Natural killer cell (primary cell): ENCODE measurements at places on chromosomes 12 and 14.

GRCh38 chr12:943051-943450, 6.4 kb downstream of the RAD52 start:
- no peak overlapping the region for H3K27ac ChIP-seq
- peaks cover 3% of the 10 kb centered on the region for H3K36me3 ChIP-seq
- H3K4me3 ChIP-seq, result no peak overlapping the region
- DNase-seq, result no peak

DNA sequence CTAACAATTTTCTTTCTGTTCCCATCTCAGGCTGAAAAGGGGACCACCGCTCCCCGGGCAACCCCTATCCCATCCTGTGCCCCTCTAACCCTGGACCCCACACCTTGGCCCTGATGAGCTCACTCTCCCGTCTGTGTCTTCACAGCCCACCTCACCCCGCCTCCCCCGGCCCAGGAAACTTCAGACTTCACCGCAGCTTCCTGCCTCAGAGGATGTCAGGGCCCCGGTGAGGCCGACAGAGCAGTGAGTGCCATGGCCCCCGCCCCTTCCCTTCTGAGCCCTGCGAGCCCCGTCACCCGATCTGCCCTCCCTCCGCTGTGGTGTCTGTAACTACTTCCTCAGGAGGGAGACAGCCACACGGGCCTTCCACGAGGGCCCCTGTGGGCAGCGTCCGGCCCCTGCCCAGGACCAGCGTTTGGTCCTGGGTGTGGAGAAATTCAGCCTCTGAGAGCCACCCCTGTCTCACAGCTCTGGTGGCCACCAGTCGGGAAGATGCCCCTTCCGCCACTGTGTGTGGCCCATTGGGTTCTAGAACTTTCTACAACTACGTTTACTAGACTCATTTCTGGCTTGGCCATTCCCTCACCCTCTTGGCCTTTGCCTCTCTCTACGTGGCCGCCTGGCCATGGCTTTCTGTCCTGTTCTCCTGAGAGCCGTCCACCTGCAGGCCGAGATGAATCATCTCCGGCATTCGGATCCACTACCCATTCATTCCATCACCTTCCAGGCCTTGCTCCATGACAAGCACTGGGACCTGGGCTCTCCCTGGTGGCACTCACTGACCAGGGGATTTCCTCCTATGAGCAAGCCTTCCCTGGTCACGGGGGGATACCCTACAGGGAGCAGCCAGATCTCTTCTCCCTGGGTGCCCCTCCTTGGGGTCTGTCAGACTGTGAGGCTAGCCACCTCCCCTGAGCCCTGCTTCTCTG, 3.4 kb downstream of the RHOF start:
- peaks cover 10% of the 10 kb centered on the region for H3K36me3 ChIP-seq
- peak overlapping the region; percentile 98 for H3K27ac ChIP-seq
- peak; percentile 91 for DNase-seq
- H3K4me1 ChIP-seq, result peaks cover 90% of the 10 kb centered on the region
- peak overlapping the region; percentile 48 for H3K4me3 ChIP-seq

DNA sequence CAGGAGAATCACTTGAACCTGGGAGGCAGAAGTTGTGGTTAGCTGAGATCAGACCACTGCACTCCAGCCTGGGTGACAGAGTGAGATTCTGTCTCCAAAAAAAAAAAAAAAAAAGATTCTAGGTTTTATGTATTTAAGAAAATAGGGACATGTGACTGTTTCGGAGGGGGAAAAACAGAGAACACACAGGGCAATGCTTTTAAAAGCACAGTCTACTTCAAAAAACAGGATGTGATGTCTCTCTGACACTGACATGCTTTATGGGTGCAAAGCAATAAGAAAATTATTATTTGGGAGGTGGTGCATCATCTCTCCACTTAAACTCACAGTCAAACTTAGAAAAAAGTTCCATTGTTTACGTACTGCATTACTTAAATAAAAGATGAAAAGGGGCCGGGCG, 28.7 kb downstream of the CLIP1 start:
- no peak overlapping the region for H3K4me3 ChIP-seq
- no peak for DNase-seq
- no peaks in the 10 kb centered on the region for H3K27me3 ChIP-seq
- no peaks in the 10 kb centered on the region for H3K36me3 ChIP-seq
- H3K27ac ChIP-seq, result no peak overlapping the region

DNA sequence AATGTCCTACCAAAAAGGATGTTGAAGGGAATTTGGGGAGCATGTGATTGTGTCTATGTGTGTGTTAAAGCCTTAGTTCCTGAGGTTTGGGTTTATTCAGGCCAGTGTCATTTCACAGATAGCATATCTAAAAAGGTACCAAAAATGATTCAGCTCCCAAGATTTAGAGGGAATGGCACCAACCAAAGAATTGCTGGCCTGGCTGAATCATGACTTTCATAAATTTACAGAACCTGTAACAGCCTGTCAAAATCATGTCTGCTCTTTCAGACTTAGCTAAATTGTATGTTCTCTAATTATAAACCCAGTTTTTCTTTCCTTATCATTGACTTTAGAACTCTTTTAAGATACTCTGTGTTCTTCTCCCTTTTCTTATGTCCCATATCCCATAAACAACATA, 231.5 kb downstream of the NUBPL start:
- H3K27me3 ChIP-seq, result no peaks in the 10 kb centered on the region
- H3K4me1 ChIP-seq, result no peaks in the 10 kb centered on the region
- no peak overlapping the region for H3K4me3 ChIP-seq
- DNase-seq, result no peak

- H3K4me1 ChIP-seq, result peaks cover 22% of the 10 kb centered on the region
- no peak overlapping the region for H3K27ac ChIP-seq
- no peak overlapping the region for H3K4me3 ChIP-seq
- DNase-seq, result no peak
- H3K27me3 ChIP-seq, result no peaks in the 10 kb centered on the region
These were observed 3.8 kb downstream of the CBLN3 start for GRCh38 chr14:24425704-24426103.

DNA sequence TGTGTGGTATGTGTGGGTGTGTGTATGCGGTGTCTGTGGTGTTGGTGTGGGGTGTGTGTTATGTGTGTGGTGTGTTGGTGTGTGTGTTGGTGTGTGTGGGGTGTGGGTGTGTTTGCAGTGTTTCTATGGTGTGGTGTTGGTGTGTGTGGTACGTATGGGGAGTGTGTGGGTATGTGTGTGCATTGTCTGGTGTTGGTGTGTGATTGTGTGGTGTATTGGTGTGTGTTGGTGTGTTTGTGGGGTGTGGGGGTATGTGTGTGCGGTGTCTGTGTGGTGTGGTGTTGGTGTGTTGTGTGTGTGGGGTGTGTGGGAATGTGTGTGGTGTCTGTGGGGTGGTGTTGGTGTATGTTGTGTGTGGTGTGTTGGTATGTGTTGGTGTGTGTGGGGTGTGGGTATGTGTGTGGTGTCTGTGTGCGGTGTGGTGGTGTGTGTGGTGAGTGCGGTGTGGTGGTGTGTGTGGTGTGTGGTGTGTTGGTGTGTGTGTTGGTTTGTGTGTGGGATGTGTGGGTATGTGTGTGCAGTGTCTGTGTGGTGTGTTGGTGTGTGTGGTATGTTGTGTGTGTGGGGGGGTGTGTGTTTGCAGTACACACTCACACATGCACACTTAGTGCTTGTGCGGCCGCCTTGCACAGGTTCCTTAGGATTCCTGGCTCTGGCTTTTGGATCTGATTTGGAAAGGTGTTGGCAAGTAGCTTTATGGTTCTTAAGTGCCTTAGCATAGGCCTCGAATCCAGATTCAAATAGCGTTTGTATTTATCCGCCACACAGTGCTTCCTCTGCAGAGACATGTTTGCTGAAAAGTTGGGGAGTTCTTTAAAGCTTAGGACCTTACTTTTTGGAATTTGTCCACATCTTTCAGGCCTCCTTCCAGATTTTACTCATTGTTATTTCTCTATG, 16.4 kb downstream of the MLXIP start:
- no peaks in the 10 kb centered on the region for H3K36me3 ChIP-seq
- H3K27ac ChIP-seq, result no peak overlapping the region
- H3K27me3 ChIP-seq, result no peaks in the 10 kb centered on the region

GRCh38 chr12:131101006-131101405, 147.3 kb downstream of the ADGRD1 start:
- H3K27me3 ChIP-seq, result no peaks in the 10 kb centered on the region
- DNase-seq, result no peak
- H3K36me3 ChIP-seq, result no peaks in the 10 kb centered on the region
- H3K4me3 ChIP-seq, result no peak overlapping the region
- peaks cover 30% of the 10 kb centered on the region for H3K4me1 ChIP-seq

DNA sequence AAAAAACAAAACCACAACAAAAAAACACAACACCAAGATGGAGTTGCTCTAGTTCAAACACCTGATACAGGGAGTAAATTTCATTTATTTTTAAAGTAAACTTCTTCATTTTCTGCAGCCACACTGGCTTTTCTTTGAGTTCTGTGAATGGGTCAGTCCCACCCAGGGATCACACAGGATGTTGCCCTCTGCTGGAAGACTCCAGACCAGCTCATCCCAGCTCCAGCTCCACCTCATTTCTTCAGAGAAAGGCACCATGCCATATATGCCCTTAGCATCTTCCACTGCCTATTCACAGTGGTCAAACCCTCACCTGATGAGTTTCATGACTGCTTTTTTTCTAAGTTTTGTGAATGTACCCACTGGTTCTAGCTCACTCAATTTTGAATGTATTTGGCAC, 8.0 kb downstream of the GLIPR1 start:
- no peak overlapping the region for H3K4me3 ChIP-seq
- H3K27ac ChIP-seq, result no peak overlapping the region
- peaks cover 9% of the 10 kb centered on the region for H3K4me1 ChIP-seq
- no peaks in the 10 kb centered on the region for H3K27me3 ChIP-seq
- no peak for DNase-seq

- H3K27me3 ChIP-seq, result no peaks in the 10 kb centered on the region
- no peaks in the 10 kb centered on the region for H3K4me1 ChIP-seq
- no peak overlapping the region for H3K4me3 ChIP-seq
- no peaks in the 10 kb centered on the region for H3K36me3 ChIP-seq
These were observed 46.8 kb downstream of the TMEM117 start for GRCh38 chr12:43882578-43883178.

DNA sequence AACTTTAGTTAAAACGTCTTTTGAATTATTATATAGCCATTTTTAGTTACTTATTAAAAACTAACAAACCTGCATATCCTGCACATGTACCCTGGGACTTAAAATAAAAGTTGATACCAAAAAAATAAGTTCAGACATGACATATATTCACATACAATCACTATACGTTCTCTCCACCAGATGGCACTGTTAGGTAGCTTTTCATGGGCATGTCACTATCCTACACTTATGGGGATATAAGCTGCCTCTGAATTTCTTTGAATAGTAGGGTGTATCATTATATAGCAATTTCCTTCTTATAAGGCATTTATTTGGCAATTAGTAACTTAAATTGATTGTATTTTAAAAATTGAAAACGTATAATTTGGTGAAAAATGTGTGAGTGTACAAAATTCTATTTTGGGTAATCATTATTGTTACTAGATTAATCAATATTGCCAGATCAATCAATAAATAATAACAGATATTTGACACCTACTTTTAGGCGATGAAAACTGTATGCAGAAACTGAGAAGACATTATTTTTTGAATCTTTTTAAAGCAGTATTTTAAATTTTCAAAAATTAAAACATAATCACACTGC, 31.8 kb upstream of the OR10A7 start:
- no peaks in the 10 kb centered on the region for H3K4me1 ChIP-seq
- H3K27ac ChIP-seq, result no peak overlapping the region
- H3K27me3 ChIP-seq, result peaks cover 3% of the 10 kb centered on the region
- H3K36me3 ChIP-seq, result no peaks in the 10 kb centered on the region

- peaks cover 3% of the 10 kb centered on the region for H3K27me3 ChIP-seq
- H3K36me3 ChIP-seq, result no peaks in the 10 kb centered on the region
- DNase-seq, result no peak
- H3K27ac ChIP-seq, result no peak overlapping the region
These were observed 37.2 kb downstream of the APOBEC1 start for GRCh38 chr12:7628381-7628961.

GRCh38 chr14:102594514-102595175, 2.2 kb downstream of the RCOR1 start:
- DNase-seq, result peak; percentile 30
- H3K4me3 ChIP-seq, result no peak overlapping the region
- peaks cover 2% of the 10 kb centered on the region for H3K36me3 ChIP-seq
- H3K4me1 ChIP-seq, result peaks cover 17% of the 10 kb centered on the region
- H3K27me3 ChIP-seq, result no peaks in the 10 kb centered on the region
- no peak overlapping the region for H3K27ac ChIP-seq

DNA sequence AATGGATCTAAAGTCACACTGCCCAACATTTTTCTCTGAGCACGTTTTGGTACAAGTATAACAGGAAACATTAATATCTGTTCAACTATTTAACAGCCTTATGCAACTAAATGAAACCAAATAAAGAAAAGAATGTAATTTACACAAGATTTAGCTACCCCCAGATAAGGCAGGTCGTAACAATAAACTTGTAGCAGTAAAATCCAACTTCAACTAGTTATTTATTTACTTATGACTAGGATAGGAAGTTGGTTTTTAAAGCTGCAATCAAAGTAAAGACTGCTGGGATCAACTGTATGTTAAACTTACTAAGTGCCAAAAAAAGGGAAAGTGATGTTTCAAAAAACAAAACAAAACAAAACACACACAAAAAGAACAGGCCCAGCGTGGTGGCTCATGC, 30.9 kb downstream of the FERMT2 start:
- peaks cover 25% of the 10 kb centered on the region for H3K4me1 ChIP-seq
- H3K27me3 ChIP-seq, result no peaks in the 10 kb centered on the region
- H3K27ac ChIP-seq, result peak overlapping the region; percentile 94
- H3K4me3 ChIP-seq, result no peak overlapping the region
- no peak for DNase-seq

- H3K4me1 ChIP-seq, result peaks cover 56% of the 10 kb centered on the region
- DNase-seq, result no peak
- H3K4me3 ChIP-seq, result no peak overlapping the region
- H3K27ac ChIP-seq, result no peak overlapping the region
- peaks cover 49% of the 10 kb centered on the region for H3K36me3 ChIP-seq
- H3K27me3 ChIP-seq, result no peaks in the 10 kb centered on the region
These were observed 52.1 kb downstream of the RIN3 start for GRCh38 chr14:92565718-92566115.

GRCh38 chr12:6791931-6792520, 2.7 kb downstream of the CD4 start:
- H3K4me1 ChIP-seq, result peaks cover 20% of the 10 kb centered on the region
- no peak overlapping the region for H3K27ac ChIP-seq
- no peaks in the 10 kb centered on the region for H3K36me3 ChIP-seq
- peaks cover 3% of the 10 kb centered on the region for H3K27me3 ChIP-seq

GRCh38 chr14:67547224-67547780, 14.2 kb downstream of the PLEKHH1 start:
- no peaks in the 10 kb centered on the region for H3K36me3 ChIP-seq
- H3K27ac ChIP-seq, result no peak overlapping the region
- H3K4me1 ChIP-seq, result no peaks in the 10 kb centered on the region
- DNase-seq, result no peak
- H3K27me3 ChIP-seq, result peaks cover 3% of the 10 kb centered on the region

GRCh38 chr12:106740818-106741217, 33.7 kb upstream of the RIC8B start:
- H3K27me3 ChIP-seq, result no peaks in the 10 kb centered on the region
- no peaks in the 10 kb centered on the region for H3K4me1 ChIP-seq
- no peak overlapping the region for H3K4me3 ChIP-seq
- no peak for DNase-seq
- H3K27ac ChIP-seq, result no peak overlapping the region

GRCh38 chr12:11681207-11681606, 31.7 kb downstream of the ETV6 start:
- peaks cover 4% of the 10 kb centered on the region for H3K4me1 ChIP-seq
- no peak overlapping the region for H3K4me3 ChIP-seq
- no peak overlapping the region for H3K27ac ChIP-seq
- DNase-seq, result no peak
- no peaks in the 10 kb centered on the region for H3K27me3 ChIP-seq
